CD8-positive, alpha-beta memory T cell (primary cell): ENCODE measurements at places on chromosomes 16 and 17.

DNA sequence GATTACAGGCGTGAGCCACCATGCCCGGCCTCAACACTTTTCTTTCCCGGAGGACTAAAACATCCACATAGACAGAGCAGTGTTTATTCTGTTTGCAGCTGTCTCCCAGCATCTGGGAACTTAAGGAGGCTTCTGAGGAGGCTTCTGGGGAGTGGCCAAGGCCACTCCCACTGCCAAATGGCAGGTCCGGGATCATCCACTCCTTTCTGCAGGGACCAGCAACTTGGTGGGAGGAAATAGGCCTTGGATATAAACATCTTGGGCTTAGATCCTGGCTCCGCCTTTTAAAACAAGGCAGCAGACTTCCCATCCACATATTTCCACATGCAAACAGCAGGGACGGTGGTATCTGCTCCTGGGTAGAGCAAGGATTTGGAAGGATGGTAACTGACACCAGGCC lies 14.1 kb upstream of the SPATA32 start:
- DNase-seq = no peak

DNA sequence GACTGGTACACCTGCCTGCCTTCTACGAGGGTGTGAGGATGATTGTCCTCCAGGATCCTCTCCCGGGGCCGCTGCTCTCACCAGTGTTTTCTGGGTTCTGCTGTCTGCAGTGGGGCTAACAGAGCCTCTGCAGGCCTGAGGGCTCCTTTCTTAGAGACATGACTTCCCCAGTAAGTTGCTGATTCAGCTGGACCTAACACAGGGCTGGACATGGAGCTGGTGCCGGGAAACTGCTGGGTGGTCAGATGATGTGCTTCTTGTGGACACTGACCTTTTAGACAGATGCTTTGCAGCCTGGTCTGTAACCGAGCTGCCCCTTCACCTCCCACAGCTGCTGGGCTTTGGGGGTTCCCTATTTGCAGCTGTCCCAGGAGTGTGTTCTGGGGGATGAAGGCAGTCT lies 71.5 kb downstream of the FOXL1 start:
- DNase-seq = no peak

DNA sequence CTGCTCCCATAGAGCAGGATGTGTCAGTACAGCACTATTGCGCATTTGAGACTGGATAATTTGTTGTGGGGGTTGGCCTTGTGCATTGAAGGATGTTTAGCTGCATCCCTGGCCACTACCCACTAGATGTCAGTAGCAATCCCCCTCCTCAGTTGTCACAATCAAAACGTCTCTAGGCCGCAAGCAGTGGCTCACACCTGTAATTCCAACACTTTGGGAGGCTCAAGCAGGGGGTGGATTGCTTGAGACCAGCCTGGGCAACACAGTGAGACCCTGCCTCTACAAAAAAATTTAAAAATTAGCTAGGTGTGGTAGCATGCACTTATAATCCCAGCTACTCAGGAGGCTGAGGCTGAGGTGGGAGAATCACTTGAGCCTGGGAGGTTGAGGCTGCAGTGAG lies 48.4 kb downstream of the CENPV start:
- DNase-seq = no peak

DNA sequence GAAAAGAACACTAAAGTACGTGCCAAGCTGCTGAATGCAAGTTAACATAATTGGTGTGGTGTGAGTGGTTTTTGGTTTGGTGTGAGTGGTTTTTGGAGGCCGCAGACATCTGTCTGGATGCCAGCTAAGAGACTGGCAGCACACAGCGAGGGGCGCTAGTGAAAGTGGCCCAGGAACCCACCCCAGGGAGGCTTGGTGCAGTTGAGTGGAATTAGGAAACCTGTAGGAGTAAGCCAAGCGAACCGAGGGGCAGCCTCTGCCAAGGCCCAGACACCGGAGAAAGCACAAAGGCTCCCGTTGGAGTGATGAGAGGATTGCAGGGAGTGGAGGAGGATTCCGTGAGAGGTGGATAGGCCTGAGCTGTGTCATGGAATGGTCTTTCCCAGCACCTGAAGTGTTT lies 24.6 kb upstream of the SLC5A11 start:
- DNase-seq = no peak

GRCh38 chr17:64129765-64130558 lies at the start of gene ERN1:
ERN1 (minus strand) TSS chr17:64130144; CDS start chr17:64130029, 115 bp downstream.
- DNase-seq = peak; percentile 87
